ENCODE measurements at places on chromosomes 1 and 21.

DNA sequence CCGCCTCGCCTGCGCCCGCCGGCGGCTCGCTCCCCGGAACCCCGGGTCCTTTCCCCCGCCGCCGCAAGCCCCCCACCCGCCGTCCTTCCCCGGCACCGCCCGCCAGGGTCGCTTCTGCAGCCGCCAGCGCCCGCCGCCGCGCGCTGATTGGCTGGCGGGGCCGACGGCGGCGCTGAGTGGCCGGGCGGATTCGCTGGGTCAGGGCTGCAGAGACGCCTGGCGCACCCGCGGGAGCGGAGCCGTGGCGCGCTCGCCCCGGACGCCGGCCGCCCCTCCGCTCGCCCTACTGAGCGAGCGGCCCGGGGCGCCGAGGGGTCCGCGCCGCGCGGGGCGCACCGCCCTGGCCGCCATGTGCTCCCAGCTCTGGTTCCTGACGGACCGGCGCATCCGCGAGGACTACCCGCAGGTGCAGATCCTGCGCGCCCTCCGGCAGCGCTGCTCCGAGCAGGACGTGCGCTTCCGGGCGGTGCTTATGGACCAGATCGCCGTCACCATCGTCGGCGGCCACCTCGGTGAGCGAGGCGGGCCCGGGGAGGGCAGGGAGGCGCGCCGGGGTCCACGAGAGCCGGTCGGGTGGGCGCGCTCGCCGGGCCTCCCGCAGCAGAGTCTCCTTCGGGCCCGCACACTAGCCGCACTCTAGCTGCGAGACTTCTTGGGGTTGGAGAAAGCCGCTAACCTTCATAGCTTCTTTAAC lies at the start of gene RIMKLA:
RIMKLA (plus strand) TSS at position 207 of the 694 bp plus-strand sequence; CDS start at position 350, 143 bp downstream.
- peak; percentile 68 for DNase-seq

GRCh38 chr1:231201979-231202633 lies 38.9 kb upstream of the GNPAT start:
- DNase-seq, result no peak

GRCh38 chr1:94315552-94316116 lies 78.2 kb upstream of the ARHGAP29 start:
- no peak for DNase-seq

GRCh38 chr1:111110197-111110899 lies 29.5 kb downstream of the DRAM2 start:
- no peak for DNase-seq

GRCh38 chr1:3598522-3599285 lies 12.6 kb downstream of the MEGF6 start:
- DNase-seq, result no peak

DNA sequence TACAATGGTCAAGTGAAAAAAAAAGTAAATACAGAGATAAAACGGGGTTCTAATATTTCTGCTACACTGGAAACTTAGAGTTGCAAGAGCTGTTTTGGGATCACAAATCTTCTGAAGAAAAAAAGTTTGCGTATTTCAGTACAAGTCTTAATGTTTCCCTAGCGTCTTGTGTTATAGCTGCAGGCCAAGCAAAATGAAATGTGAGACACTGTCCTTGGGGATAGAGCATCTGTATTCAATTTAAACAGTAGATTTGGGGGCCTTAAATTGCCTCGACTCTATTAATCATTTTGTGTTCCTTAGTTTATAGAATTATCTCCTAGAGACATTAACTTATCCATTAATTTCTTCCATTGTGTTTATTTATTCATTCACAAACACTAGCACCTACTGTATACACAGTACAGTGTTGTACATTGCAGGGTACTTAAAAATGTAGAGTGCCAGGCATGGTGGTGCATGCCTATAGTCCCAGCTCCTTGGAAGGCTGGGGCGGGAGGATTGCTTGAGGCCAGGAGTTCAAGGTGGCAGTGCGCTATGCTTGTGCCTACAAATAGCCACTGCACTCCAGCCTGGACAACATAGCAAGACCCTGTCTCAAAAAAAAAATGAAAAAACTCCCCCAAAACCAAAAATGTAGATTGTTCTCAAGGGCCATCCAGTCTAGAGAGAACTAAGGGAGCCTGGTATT lies 7.9 kb downstream of the DISC1 start:
- no peak for DNase-seq

DNA sequence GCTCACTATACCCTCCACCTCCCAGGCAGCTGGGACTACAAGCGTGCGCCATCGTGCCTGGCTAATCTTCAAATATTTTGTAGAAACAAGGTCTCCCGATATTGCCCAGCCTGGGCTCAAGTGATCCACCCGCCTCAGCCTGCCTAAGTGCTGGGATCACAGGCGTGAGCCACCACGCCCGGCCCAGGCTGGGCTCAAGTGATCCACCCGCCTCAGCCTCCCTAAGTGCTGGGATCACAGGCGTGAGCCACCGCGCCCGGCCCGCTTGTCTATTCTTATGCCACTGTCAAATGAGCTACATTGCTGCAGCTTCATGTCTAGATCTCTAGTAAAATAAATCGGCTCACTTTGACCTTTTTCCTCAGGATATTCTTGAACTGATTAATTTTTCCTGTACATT lies 107.7 kb upstream of the COL6A1 start:
- no peak for DNase-seq

DNA sequence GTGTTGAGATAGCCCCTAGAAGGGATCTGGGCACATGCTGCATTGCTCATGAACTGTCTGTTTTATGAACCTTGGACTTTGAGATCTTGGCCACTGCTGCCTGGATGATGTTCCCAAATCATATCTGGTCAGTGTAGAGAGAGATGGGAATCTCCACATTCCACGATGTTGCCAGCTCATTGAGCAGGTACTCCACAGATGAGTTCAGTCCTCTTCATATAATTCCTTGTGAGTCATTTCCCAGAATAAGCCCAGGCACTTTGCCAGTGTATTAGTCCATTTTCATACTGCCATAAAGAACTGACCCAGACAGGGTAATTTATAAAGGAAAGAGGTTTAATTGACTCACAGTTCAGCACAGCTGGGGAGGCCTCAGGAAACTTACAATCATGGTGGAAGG lies 254.0 kb upstream of the RUNX1 start:
- DNase-seq, result no peak

GRCh38 chr1:234875953-234876855 lies 252.4 kb downstream of the TOMM20 start:
- DNase-seq, result peak; percentile 68
